Fibroblast of skin of scalp (primary cell): ENCODE measurements at places on chromosomes 11 and 22.
A peak's percentile ranks its signal among the peaks of the same experiment; 100 is the strongest.

DNA sequence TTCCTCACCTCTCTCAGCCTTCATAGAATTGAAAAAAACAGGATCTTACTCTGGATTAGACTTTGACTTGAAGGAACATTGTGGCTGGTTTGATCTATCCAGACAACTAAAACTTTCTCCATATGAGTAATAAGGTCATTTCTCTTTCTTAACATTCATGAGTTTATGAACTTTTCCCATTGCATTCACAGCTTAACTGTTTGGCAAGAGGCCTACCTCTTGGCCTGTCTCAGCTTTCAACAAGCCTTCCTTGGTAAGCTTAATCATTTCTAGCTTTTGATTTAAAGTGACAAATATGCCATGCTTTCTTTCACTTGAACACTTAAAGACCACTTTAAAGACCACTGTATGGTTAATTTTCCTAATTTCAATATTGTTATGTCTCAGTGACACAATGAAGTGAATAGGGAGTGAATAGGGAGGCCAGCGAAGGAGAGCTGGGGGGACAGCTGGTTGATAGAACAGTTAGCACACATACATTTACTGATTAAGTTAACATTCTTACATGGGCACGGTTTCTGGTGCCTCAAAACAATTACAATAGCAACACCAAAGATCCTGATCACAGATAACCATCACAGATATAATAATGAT, 17.0 kb downstream of the IMMP1L start:
- DNase-seq = peak; percentile 3

GRCh38 chr22:38080850-38081635, 2.9 kb downstream of the SLC16A8 start:
- DNase-seq = peak; percentile 53

DNA sequence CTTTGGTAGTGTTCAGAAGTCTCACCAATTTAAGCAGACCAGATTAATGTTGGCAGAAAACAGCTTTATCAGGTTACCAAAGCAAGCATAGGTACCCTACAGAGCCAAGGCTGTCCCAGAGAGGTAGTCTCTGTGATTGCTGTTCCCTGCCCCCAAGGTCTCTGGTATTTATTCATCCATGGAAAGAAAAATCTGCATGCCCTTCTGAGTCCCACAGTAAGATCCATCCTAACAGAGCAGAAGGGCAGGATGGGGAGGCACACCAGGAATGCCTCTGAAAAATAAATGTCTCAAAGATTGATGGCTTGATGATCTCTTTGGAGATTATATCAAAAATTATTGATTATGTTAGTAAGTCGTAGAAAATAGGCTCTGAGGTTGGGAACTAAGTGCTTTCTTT, 122.8 kb downstream of the FAT3 start:
- no peak for DNase-seq

GRCh38 chr11:36088266-36088972, 144.6 kb downstream of the LDLRAD3 start:
- DNase-seq = no peak

- no peak for DNase-seq
These were observed 29.9 kb downstream of the SYN3 start for GRCh38 chr22:33028234-33028633.

DNA sequence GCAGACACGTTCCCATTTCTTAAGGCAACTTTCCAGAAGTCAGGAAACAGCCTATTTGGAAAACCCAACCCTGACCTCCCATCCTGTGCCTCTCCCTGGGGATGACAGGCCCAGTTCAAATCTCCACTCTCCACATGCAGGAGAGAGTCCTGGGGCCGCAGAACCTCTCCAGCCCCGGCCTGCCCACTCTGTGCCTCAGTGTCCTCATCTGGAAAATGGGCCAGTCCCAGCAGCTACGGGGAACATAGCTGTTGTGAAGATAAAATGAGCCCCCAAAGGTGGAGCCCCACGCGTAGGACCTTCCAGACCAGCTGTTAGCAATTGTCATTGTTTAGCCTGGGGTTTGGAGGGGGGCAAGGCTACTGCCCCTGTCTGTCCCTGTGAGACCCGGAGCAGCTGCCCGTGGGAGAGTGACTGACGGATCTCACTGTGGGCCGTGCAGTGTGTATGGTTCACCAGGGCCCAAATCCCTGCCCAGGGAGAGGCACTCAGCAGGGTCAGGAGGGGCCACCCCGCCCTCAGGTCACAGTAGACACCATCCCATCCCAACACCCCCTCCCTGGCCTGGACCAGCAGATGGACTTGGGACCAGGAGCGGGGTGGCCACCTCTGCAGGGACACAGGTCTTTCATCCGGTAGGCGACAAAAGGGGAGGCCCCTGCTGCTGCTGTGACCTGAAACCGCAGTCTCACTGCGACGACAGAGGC, 145.9 kb downstream of the CTTN start:
- no peak for DNase-seq

- DNase-seq = no peak
These were observed 22.1 kb upstream of the NNMT start for GRCh38 chr11:114273890-114274635.

DNA sequence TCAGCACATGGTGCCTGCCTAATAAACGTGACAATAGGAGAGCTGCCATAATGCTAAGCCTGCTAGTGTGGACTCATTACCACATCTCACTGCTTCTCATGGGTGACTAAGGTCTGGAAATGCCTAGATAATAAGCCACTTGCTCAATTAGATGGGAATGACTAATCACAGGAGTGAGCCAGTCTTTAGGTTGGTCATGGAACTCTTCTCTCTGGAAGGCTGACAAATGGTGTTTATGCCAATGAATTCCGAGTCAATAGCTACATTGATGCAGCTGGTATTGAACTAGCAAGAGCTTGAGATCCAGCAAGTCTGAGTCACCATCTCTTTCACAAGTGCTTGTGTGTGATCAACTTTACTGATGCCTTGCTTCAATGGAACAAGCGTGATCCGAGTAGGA, 334.9 kb downstream of the OPCML start:
- no peak for DNase-seq

DNA sequence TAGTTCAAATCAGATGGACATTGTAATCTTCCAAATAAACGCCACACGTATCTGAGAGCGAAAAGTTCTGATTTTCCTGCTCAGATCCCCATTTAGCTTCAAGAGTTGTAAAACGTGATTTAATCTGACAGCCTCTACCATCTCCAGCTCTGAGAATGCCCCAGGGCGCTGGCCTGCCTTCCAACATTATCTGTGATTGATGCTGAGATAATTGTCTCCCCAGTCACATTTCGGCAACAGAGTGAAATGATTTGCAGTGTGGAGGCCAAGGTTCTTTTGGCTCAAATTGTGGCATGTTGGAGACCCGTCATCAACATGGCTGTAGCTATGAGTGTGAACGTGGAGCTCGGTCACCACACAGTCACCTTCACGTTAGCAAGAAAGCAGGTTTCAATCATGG, 283.4 kb downstream of the BRD1 start:
- DNase-seq = no peak

DNA sequence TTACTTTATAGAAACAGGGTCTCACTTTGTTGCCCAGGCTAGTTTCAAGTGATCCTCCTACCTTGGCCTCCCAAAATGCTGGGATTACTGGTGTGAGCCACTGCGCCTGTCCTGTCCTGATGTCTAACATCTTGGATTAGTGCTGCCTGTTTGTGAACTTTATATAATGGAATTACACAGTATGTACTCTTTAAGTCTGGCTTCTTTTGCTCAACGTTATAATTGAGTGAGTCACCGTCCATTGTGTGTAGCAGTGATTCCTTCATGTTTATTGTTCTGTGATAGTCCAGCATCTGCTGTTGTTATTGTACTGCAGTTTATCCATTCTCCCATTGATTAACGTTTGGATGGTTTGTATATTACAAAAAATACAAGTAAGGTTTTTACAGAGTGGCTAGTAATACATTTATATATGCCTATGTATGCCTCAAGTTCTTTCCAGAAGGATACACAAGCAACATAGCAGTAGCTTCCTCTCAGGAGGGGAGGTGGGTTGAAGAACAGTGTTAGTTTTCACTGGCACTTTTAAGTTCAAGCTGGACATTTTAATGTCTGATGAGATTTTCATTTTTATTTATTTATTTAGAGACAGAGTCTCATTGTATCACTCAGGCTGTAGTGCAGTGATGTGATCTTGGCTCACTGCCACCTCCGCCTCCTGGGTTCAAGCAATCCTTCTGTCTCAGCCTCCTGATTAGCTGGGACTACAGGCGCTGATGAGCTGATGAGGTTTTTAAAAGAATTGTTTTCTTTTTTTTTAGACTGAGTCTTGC, 25.2 kb upstream of the MICALL1 start:
- DNase-seq = peak; percentile 60

DNA sequence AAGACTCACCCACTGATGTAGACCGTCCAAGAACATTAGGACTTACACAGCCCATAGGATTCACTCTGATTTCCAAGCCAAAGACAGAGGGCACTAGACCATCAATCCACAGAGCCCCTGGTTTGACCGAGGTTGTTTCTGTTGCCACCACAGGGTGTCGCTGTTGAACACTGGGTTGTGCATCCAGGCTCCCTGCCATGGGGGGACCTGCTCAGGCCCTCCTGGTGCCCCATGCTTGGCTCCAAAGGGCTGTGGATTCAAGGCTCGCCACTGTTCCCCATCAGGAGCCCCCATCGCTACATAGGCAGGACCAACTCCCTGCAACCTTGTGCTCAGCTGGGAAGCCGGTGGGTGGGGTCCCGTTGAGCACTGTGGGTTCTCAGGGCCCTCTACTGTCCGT, 128.0 kb upstream of the ANO1 start:
- DNase-seq = no peak

DNA sequence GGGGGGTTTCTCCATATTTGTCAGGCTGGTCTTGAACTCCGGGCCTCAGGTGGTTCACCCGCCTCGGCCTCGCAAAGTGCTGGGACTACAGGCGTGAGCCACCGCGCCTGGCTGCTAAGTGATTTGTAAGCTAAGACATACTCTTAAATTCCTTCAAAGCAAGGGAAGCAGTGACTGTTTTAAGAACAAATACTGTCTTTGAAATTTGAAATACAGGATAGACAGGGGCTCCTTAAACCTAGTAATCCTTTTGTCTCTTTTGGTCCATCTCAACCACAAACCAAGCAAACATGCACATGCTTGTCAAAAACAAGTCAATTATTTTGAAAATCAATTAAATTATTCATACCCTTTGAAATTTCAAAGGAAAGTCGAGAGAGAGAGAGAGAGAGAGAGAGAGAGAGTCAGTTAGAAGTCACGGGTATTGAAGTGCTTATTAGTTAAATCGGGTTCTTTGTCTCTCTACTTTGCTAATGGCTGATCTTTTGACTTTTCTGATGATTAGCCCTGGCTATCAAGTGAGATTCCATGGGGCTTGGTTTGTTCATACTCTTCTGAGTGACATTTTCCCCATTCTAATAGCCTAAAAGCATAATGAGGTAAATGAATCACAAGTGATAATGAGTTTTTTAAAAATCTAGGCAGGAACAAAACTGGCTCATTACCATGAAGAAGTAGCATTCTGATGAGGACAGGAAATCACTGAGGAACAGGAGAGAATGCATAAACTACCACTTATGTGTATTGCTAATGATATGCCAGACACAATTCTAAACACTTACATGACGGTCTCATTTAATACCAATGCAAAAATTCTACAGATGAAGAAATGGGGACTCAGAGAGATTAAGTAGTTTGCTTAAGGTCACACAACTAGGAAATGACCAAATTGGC, 48.0 kb downstream of the MCHR1 start:
- no peak for DNase-seq

DNA sequence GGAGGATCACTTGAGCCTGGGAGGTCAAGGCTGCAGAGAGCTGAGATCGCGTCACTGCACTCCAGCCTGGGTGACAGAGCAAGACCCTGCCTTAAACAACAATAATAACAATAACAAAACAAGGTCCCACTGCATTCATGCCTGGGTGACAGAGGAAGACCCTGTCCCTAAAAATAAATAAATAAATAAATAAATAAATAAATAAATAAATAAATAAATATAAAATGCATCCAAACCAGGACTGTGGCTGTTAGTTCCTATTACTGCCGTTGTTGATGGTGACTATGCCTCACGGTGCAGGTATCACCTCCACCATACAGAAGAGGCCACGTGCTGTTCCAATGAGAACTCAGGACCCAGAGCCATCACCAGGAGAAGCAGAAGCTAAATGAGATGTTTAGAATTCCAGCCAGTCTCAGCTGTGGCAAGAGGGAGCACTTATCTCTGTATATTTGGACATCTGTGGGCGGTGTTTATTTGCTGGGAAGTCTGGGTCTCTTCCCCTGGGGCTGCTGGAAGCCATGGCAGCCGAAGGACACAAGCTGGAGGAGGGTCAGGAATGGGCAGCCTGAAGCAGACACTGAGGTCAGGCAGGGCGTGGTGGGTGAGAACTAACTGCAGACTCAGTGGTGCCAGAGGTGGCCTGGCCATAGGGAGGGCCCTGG, 21.6 kb downstream of the C11orf86 start:
- peak; percentile 57 for DNase-seq

DNA sequence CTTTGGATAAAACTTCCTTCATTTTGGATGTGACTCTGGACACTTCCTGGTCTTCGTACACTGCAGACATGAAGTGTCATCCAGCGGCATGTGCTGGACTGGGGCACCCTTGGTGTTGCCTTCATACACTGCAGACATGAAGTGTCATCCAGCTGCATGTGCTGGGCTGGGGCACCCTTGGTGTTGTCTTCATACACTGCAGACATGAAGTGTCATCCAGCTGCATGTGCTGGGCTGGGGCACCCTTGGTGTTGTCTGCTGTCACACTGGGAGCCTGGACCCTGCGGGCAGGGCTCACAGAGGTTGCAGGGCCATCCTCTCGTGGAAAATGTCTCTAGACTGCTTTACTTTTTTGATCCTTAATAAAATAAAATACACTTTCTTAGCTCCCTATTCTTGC, 771.4 kb downstream of the BRD1 start:
- DNase-seq = no peak

GRCh38 chr11:114077482-114078305, 18.2 kb downstream of the ZBTB16 start:
- no peak for DNase-seq

GRCh38 chr11:121459413-121460017, 6.7 kb upstream of the SORL1-AS1 start:
- no peak for DNase-seq

DNA sequence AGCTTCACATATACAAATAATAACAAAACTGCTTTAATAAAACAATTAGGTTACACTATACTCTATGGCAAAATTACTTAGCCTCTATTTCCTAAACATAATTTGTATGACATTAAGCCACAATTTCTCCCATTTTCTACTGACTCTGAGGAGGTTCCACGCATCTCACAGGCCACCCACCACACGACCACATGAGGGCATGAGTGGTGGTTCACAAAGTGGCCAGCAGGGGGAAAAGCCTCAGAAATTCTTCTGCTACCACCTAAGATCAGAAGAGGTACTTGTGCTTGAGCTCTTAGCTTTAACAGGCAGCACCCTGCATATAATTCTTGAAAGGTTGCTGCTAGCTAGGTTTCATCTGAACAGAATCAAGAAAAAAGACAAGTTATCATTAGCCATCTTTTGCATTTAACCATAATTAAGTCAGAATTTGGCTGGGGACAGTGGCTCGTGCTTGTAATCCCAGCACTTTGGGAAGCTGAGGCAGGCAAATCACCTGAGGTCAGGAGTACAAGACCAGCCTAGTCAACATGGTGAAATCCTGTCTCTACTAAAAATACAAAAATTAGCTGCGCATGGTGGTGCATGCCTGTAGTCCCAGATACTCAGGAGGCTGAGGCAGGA, 7.7 kb downstream of the LPXN start:
- DNase-seq = peak; percentile 55
